ENCODE measurements at places on chromosomes 5 and 9.

DNA sequence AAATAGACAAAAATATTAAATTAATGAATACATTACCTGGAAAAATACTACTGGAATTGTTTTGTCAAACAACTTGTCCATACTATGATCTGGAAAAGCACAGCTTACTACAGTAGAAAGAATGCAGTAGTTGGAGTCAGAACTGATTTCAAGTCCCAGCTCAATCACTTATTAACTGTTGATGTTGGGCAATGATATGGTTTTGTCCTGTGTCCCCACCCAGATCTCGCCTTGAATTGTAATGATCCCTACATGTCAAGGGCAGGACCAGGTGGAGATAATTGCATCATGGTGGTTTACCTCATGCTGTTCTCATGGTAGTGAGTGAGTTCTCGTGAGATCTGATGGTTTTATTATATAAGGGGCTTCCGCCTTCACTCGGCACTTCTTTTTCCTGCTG, 247.5 kb downstream of the CD180 start:
- no peak for DNase-seq

GRCh38 chr9:35864695-35865255, 5.4 kb downstream of the OR13J1 start:
- no peak for DNase-seq

DNA sequence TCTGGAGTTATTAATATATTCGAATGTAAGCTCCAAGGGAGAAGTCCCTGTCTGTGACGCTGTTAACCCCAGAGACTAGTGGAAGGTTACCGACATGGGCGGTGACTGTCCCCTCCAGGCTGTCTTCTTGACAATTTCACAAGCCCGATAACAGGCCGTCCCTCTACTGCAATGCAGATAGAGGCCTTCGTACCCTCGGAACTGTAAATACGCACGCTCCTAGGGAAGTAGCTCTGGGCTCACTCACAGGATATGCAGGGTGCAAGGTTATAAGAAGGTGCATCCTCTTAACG, 680 bp upstream of the RFK start:
- DNase-seq = no peak

- no peak for DNase-seq
Measured at GRCh38 chr5:15834596-15835245, 334.7 kb downstream of the FBXL7 start.

DNA sequence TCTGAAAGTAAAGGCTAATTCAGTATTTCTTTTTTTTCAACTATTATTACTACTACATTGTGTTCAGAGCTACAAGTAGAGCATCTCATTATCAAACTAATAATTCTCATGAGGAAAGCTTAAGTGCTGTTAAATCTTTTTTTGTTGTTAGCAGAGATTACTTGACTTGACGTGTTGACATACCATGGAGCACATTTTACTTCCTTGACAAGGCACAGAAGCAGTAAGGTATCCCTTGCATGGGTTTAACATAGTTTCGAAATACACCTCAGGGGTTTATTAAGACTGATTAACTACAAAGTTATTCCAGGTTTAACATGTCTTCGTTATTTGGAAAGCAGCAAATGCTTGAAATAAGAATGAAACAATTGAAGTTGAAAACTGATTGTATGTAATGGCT, 7.0 kb downstream of the SPDL1 start:
- DNase-seq = no peak

DNA sequence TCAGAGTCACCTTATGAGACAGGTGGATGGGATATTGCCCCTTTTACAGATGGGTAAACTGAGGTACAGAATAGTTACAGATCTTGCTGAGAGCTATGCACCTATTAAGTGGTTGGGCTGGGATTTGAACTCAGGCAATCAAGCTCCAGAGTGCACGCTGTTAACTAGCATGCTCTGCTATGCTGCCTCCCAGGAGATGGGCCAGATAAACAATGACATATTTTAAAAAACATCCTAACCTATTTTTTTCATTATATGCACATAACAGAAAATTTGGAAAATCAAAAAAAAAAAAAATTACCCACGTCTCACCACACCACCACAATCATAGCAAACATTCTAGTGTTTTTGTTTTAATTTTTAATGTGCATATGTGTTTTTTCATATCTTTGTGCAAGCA, 123.4 kb upstream of the STC2 start:
- DNase-seq = no peak

DNA sequence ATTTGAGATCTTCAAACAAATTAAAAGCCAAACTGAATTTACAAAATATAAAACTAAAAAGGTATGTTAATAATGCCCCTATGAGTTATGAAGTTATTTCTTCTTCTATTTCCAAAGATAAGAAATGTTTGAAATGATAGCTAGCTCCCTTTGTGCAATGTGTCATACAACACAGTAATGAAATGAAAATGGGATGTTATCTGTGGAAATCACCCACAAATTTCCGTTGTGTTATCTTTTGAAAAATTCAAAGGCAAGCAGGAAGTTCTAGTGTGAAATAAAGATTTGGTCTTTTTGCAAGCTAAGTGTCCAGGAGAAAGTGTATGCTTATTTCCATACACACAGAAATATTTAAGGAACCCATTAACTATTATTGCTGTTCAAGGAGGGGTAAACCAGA, 375.3 kb upstream of the PRR16 start:
- DNase-seq = no peak

- no peak for DNase-seq
Measured at GRCh38 chr5:170301149-170301548, 3.6 kb upstream of the LCP2 start.

DNA sequence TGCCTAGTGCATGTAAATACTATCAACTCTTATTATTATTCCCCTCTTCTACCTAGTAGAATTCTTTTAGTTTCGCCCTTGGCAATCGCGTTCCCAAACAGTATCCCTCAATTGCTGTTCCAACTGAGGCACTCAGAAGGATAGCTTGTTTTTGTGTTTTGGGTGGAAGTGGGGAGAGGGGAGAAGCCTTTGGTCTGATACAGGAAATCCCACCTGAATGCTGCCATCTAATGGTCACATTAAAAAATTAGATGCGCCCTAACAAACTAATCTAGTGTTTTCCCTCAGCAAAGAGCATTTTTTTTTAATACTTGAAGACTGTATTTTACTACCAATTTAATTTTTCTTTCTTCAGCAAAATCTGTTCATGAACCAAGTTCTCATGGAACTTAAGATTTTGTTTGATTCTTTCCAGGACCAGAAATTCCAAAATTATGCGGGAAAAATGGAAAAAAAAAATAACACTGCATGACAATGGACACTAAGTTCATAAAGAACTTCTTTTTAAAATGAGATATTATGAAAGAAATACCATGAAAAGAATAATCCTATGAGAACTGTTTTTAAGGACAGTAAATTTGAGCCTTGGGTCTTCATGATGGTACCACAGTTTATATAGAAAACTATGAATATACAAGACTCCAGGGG, 22.2 kb upstream of the GLDC start:
- no peak for DNase-seq

Data from stimulated activated CD4-positive, alpha-beta T cell treated with anti-CD3 and anti-CD28 coated beads, TNF-alpha, amount 100 ng/mL, for 1 hour (primary cell).